Stimulated activated CD4-positive, alpha-beta T cell treated with anti-CD3 and anti-CD28 coated beads, Interleukin-1b, Interleukin-23, amount 100 ng/mL, for 1 hour (primary cell): ENCODE measurements at places on chromosomes 7 and 10.

DNA sequence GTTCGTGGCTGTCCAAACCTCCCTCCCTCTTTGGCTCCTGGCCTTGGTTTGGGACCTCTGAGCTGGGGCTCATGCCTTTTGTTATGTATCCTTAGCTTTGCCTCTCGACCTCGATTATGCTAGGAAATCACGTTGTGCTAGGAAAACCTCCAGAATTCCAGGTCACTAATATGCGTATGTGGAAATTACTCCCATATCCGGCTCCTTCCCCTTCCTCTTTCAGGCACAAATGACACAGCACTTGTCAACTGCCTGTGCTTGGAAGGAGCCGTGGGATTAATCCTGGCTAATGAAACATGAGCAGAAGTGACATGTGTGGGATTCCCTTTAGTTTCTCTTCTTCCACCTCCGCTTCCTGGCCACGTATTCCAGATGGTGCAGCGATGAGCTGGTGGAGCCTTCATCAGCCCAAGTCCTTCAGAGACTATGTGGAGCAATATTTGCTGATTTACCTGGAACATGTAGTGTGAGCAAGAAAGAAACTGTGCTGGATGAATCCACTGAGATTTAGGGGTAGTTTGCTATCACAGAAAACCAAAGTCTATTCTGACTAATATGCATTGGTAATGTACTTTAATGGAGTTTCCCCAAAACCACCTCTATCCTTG is 149.2 kb downstream of the REEP3 start:
- DNase-seq = no peak

DNA sequence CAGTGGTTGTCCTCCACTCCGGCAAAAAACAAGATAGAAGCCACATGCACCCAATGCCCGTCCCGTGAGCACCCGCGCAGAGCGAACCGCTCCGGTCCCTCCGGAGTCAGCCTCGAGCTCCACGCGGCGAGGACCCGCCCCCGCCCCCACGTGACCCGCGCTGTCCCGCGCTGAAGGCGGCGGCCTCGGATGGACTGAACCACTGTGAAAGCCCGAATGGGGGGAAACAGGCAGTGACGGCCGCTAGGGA is 766 bp upstream of the EIF3B start:
- DNase-seq = peak; percentile 84

DNA sequence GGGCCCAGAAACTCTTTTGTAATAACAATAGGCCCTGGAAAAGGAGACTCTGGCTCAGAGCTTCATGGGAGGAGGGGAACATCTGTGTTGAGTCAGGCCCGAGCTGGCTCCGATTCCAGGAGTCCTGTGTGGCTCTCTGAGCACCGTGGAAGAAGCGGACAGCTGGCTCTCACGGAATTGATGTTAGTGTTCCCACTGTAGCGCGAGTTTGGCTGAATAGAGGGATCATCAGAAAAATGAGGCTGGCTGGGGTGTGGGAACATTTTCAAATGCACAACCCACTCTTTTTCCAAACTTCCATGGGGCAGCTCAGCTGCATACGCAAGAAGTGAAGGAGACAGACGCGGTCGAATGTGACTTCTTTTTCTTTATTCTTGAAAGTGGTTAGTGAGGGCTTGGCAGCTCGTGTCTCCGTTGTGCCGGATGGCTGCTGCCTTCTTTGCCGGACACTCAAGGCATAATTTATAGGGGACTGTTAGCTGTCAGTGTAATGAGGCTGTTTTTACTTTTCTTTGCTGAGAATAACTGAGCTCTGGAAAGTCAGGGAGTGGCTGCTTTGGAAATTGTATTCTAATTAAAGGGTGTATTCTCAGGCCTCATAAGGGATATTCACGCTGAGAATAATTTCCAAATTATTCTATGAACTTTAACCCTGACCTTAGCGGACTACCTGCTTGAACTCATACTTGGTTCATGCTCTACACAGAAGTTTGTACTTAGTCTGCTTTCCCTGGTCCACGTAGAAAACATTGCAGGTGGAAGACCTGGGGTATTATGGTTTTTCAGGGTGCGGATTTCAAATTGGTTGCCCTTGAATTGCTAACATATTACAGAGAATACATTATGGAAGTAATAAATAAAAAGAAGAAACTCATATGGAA is 23.1 kb downstream of the MDFIC start:
- no peak for DNase-seq

DNA sequence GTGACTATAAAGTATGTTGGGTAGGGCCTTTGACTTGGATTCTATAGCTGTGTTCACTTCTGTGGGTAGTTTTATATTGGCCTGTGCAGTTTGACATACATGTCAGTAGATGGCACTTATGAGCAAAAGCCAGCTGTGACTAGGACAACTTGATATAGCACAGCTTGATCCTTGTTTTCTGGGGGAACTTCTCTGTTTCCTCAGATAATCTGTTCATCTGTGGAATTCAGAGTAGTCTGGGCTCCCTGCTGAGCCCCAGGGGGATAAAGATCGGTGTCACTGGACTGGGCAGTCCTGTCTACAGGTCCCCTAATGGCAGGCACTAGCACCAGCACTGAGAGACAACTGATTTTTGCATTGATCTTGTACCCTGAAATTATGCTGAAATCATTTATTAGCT is 25.4 kb downstream of the CYP2C9 start:
- DNase-seq = no peak

DNA sequence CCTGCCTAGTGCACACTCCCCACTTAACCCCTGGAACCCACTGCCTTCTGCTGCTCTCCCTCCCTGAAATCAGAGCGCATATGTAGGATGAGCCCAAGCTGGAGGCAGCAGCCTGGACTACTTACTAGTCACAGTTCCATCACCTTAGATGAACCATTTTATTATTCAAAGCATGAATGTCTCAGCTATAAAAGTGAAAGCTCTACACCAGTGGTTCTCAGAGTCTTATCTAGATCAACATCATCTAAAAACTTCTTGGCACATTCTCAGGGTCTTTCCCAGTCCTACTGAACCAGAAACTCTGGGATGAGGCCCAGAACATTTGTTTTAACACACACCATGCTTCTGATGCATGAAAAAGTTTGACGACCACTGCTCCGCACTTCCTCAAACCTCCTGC is 100.3 kb upstream of the ANK3 start:
- no peak for DNase-seq
